ENCODE measurements at places on chromosomes 5 and 9. TPM values are rescaled to one million over a fixed set of nuclear protein-coding genes. Genes with fewer than 3 reads are reported as not detected.

The ARL14EPL gene
- total RNA-seq = not detected

The ANKRA2 gene
- 19.6 TPM for total RNA-seq

The KIF4B gene
- total RNA-seq = 0.07 TPM

The ACOT12 gene
- not detected for total RNA-seq

The SHOC1 gene
- not detected for total RNA-seq

The C9orf153 gene
- total RNA-seq = 0.41 TPM

The SEC16A gene
- 77.5 TPM for total RNA-seq

The N4BP3 gene
- 3.4 TPM for total RNA-seq

The PRSS3 gene
- not detected for total RNA-seq

The CCL21 gene
- total RNA-seq = not detected

The ZNF474 gene
- not detected for total RNA-seq

Measured in activated T-helper 2 cell treated with anti-CD3 and anti-CD28 coated beads, Interferon-gamma antibody, Interleukin-2, Interleukin-4, amounts not matched to agents 10 μg/mL and 5 μg/mL and 100 μg/mL, durations not matched to agents 14 hours and 24 hours and 36 hours (primary cell).